Jurkat, Clone E6-1 (cell line): ENCODE measurements at places on chromosomes 2 and 18.
A peak's percentile ranks its signal among the peaks of the same experiment; 100 is the strongest.

GRCh38 chr2:43519643-43520221 lies 76.1 kb downstream of the THADA start:
- no peak for DNase-seq

DNA sequence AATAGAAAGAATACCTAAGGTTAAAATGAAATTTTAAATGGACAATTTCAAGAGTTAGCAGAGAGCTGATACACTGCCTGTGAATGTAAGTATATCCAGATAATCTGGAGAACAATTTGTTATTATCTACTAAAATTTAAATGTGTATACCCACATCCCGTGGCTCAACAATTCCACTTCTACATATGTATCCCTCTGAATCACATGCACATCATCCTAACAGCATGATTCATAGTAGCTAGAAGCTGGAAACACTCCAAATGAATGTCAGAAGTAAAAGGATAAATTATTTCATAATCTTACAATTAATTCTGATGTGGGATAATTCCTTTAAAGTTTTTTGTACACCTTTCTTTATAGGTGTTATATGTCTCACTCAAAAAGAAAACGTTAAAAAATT lies 87.9 kb downstream of the CNTNAP5 start:
- DNase-seq: no peak

GRCh38 chr2:26911911-26912861 lies 58.3 kb upstream of the MAPRE3 start:
- no peak for DNase-seq

- no peak for DNase-seq
Observed at GRCh38 chr2:46461011-46461674, 18.2 kb upstream of the TMEM247 start.

DNA sequence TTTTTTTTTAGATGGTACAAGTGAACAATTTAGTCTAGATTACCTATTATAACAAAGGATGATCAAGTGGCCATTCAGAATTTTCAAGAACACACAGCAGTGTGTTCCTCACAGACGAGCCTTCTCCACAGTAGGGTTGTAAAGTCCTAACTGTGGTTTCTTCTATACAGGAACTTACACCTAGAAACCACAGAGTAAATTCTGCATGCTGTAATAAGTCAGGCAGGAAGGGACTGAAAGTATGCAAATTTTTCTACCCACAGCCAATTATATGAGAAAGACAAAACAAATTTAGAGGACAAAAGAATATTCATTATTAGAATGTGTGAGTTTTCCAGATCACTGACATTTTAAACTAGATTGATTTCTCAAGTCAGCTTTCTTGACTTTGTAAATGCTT lies 99.5 kb downstream of the RBMS1 start:
- DNase-seq: peak; percentile 73

DNA sequence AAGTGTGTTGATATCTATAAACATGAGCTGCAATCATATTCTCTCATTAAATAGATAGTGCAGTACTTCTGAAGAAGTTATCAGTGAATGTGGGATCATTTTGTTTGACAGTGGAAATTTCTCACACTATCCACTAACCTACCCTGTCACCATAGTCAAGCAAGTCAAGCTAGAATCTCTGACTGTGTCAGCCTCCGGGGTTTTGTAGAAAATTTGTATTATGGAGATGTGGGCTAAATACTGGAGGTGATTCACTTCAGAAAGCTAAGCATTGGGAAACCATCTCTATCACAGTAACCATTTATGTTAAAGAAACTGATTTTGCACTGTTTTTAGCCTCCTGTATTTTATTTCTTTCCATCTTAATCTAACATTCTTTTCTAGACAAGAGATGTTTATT lies 126.6 kb upstream of the CREB1 start:
- DNase-seq: no peak

DNA sequence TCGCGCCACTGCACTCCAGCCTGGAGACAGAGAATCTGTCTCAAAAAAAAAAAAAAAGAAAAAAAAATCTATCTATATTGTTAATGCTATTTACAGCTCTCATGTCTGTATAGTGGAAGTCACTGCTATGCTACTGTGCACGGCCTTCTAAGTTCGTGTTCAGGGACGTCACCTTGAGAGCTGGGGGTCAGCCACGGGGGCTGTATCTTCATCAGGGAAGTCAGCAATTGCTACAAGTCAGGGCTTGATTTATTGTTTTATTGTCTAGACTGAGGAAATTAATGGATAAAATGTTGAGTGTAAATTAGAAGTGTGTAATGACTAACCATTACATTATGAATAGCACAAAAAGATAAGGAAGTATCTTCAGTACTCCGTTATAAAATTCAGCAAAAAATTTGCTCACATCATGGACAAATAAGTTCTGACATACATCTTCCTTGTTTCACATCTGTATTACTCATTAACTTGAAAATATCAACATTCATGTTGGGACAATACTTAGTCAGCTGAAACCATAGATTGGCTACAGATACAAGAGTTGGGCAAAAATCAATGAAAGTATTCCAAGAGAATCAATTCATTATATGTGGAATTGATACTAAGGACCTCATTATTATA lies 136.6 kb upstream of the SEC11C start:
- no peak for DNase-seq

DNA sequence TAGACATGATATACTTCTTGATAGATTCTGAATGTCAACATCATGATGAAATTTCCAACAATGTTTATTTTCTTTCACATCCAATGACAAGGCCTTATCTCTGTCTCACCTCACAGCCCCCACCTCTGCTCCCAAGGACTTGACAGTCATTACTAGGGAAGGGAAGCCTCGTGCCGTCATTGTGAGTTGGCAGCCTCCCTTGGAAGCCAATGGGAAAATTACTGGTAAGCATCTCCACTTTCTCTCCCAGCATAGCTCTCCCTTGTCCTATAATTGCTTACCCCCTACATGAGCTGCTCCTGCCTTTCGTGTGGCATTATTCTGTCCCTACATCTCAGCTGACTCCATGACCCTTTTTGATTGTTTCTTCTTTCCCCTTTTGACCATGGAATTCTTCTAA lies 821.8 kb downstream of the MBD2 start:
- DNase-seq: no peak

DNA sequence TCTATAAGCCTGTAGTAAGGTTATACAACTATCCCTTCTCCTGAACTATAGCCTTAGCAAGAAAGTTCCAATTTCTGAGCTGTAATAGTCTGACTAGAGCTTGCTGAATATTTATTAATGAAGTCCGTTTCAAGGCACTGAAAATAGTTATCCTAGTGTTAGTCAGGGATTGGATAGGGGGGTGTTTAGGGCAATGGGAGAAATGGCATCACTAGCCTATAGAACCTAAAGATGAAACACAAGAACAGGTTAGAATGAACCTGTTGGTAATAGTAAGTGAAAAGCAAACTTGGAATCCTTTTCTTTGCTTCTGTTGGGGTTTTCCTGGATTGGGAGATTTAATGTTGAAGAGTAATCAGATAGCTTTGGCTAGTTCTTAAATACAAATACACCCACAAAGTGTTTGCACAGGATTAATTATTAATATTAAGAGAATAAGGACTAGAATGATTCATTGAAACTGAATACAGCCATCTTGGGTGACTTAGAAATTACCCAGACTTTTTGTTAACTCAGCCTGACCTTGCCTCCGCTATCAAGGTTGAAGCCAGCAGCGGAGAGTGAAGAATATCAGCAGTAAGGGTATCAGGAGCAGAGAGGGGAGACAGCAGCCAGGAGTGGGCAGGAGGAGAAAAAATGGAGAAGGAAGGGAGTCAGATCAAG lies 14.4 kb downstream of the CCNT2 start:
- no peak for DNase-seq

DNA sequence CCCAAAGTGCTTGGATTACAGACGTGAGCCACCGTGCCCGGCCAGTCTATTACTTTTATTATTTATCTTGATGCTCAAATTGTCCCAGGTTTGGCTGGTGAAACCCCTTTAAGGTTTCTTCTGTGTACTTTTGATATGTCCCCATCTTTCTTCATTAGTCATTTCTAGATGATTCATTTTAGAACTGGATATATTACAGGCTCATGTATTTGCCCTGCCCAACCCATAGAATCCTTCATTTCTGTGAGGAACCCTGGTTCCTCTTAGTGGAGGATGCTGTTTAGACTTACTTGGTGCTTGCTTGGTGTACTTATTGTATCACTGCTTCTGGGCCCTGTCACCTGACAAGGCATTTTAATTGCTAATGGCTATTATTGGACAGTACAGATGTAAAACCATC lies 40.1 kb downstream of the KCMF1 start:
- no peak for DNase-seq

- DNase-seq: no peak
Observed at GRCh38 chr2:144161061-144161460, 358.9 kb downstream of the ZEB2 start.

- DNase-seq: no peak
Observed at GRCh38 chr2:153479573-153479972, 1.0 kb upstream of the RPRM start.

GRCh38 chr18:3604498-3605408 lies 154.8 kb downstream of the TGIF1 start:
- DNase-seq: no peak

- DNase-seq: no peak
Observed at GRCh38 chr2:235026649-235027557, 75.1 kb downstream of the SH3BP4 start.

DNA sequence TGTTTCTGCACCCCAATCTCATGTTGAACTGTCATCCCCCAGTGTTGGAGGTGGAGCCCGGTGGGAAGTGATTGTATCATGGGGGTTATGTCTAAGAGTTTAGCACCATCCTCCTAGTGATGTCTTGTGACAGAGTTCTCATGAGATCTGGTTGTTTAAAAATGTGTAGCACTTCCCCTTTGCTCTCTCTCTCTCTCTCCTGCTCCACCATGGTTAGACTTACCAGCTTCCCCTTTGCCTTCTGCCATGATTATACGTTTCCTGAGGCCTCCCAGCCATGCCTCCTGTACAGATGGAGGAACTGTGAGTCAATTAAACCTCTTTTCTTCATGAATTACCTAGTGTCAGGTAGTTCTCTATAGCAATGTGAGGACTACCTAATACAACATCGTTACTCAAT lies 396.9 kb upstream of the LRATD1 start:
- DNase-seq: peak; percentile 2

DNA sequence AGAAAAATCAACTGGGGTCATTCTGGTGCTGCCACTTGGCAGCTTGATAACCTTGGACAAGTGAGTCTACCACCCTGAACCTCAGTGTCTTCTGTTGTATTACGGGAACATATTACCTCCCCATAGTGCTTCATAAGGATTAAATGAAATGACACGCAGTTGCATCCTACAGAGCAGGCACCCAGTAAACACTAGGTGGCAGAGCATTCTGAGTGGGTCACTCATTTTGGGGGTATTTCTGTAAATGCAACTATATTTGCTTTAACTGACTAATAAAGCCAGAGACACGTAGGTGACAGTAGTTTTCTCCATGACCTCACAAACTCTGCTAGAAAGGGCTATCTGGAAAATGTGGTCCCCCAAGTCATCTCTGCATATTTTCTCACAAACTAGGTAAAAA lies 4.7 kb downstream of the CD226 start:
- DNase-seq: no peak

GRCh38 chr2:199851883-199852282 lies 891 bp upstream of the FTCDNL1 start:
- DNase-seq: no peak

DNA sequence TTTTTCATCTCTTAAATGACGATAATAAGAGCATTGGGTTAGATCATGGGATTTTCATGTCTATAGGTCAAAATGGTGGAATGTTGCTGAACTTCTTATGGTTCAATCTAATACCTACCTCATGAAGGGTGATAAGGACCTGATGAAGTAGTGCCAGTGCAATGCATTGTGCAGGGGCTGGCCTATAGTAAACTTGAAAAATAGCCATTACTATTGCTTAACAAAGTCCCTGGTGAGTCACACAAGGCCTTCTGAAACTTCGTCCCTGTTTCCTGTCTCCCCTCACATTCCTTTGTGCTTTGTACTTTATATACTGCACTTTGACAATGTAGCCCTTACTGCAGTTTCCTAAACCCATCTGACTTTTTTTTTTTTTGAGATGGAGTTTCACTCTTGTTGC lies 515.9 kb downstream of the SLC4A3 start:
- no peak for DNase-seq

- DNase-seq: no peak
Observed at GRCh38 chr2:67755156-67755882, 307.5 kb downstream of the C1D start.

- no peak for DNase-seq
Observed at GRCh38 chr2:33448220-33448899, 28.1 kb upstream of the RASGRP3 start.

DNA sequence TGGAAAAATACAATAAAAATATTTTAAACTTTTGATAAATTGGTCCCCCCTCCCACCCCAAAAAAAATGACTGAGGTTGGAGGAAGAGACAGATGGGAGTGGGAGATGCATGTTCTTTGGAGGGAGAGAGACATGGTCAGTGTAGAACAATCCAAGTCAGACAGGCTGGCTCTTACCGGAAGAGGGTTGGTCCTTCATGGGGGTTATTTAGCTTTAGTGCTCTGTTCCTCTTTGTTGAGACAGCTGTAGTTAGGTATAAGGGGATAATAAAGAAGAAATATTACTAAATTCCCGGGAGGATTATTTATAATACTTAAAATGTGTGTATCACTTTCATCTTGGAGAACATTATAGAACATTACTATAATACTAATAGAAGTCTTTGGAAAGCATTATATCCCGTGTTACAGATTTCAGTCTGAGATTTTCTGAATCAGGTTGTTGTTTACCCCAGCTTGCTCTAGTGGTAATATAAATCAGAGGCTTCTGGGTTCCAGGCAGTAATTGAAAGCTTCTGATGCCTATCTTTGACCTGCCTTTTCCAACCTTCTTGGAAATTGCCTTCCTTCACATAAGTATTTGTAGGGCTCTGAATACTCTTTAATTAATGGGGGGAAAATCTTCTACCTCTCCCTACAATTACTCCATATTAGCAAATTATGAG lies 87.7 kb downstream of the SPTBN1 start:
- DNase-seq: no peak

DNA sequence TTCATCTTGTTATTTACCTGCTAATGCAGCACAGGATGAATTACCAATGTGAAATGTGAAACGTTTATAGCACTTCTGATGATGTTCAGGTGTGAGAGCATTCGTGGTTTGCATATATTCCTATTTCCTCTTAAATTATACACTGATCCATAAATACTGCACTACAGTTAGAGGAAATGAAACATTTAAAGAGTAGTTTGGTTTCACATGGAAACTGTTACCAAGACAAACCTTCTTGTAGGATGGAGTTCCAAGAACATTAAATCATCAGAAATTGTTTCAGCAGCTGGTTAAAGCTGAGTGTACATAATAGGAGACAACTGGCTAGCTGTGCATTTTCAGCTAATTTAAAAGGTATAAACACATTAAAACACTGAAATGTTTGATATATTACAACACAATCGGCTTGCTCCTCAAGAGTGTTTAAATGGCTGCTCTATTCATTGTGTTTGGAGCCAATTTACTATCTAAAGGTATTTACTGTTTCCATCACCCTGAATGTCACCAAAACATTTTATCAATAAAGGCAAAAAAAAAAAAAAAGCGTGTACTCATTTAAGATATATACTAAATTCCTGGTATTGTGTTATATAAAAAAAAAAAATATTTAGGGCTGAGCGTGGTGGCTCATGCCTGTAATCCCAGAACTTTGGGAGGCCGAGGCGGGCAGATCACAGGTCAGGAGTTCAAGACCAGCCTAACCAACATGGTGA lies 100.6 kb downstream of the DYM start:
- no peak for DNase-seq
